ENCODE measurements at places on chromosomes 7 and 10. TPM values are rescaled to one million over a fixed set of nuclear protein-coding genes. Genes with fewer than 3 reads are reported as not detected.

DNA sequence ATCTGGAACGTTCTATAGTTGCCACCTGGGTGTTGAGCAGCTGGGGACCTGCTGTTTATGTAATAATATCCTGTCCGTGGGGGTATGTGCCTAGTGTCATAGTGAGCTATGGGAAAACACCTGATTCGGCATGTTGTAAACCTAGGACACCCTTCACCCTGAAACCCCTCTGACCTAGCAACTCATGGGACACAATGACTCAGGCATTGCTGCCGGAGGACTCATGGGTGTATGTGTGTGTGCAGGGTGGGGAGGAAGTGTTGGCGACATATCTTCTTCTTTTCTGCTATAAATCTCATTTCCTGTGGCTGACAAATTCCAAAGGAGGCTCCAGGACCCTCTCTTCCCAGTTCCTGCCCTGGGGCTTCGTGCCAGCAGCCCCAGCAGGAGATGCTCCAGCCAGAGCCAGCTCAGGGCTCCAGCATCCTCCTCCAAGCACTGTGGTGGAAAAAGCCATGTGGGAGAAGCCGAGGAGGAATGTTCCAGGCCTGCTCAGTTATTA, 77.0 kb upstream of the PODXL start:
- DNase-seq: no peak

Gene AKR1C1
- total RNA-seq: 31.4 TPM

Gene CALY
- total RNA-seq: not detected

GRCh38 chr7:147251751-147252325, 1135.2 kb downstream of the CNTNAP2 start:
- DNase-seq: no peak

DNA sequence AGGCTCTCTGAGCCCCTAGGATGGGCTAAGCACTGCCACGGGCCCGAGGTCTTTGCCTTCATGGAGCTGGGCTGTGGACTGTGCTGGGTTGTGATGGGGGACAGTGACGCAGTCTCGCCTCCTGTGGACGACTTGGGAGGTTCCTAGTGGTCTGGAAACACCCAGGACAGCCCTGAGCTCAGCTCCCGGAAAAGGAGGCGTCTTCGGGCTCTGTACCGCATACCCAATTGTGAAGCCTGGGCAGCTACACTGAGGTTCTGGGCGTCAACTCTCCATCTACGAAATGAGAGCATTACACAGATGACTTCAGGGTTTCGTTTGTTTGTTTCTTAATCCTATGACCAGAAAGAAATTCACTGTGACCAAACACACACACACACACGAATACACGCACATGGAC, 79.6 kb upstream of the KAT6B start:
- DNase-seq: no peak

DNA sequence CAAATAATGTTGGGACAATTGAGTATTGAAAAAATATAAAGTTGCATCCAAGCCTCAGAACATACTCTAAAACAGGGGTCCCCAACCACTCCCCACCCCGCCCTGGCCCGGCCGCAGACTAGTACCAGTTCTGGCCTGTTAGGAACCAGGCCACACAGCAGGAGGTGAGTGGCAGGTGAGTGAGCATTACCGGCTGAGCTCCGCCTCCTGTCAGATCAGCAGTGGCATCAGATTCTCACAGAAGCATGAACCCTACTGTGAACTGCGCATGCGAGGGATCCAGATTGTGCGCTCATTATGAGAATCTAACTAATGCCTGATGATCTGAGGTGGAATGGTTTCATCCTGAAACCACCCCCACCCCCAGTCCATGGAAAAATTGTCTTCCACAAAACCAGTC, 19.4 kb downstream of the HIPK2 start:
- DNase-seq: no peak

Gene GHRHR
- total RNA-seq: not detected

DNA sequence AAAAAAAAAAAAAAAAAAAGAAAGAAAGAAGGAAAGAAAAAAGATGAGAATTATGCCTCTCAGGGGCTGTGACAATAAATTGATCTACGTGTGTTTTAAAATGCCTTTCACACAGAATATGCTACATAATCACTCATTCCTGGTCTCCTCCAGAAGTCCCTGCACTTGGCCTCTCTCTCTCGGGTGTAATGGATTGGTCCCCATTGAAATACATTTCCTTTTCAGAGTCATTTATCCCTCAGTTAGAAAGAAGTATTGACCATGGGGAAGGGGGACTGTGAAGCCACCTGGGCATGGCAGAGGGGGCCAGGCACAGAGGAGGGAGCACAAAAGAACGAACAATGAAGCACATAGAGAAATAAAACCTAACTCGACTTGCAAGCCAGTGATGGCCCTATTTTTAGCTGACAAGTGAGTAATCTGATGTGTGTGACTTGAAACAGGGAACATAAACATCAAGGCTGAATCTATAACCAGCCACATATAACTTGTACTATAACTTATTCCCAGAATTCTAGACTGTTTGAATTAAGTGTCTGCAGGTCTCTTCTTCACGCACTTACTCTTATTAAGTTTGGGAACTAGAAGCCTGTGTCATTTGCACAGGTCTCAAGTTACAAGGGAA, 490.8 kb downstream of the KCNMA1 start:
- no peak for DNase-seq

DNA sequence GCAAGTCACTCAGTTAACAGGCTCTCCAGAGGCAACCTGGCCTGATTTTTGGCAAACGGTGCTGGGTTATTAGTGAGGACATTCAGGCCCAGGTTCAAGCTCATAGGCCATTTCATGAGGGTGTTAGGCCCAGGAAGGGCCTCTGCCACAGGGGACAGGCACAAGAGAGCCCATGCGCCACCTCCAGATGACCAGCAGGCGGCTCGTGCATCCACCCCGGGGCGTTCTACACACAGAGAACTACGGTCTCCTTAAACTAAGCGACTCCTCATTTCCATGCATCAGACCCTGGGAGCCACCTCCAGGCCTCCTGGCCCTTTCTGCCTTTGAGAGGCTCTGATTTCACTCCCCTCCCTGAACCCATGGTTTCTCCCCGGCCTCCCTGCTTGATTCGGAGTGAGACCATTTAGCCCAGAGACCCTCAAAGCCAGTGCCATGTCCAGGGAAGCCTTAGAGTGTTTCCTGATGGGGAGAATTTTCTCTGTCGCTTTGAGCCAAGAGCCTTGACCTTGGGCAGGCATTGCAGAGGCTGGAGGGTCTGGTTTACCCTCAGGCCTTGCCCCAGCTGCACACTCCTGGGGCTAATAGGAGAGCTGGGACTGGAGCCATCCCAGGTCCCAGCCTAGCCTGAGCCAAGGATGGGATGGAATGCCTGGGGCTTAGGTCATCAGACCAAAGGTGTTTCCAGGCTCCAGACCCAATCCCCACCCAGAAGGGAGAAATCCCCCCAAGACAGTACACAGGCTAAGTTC, 188.0 kb downstream of the GRID1 start:
- DNase-seq: no peak

Gene CTTNBP2
- 2.0 TPM for total RNA-seq

Gene GIMAP7
- total RNA-seq: 22.2 TPM

DNA sequence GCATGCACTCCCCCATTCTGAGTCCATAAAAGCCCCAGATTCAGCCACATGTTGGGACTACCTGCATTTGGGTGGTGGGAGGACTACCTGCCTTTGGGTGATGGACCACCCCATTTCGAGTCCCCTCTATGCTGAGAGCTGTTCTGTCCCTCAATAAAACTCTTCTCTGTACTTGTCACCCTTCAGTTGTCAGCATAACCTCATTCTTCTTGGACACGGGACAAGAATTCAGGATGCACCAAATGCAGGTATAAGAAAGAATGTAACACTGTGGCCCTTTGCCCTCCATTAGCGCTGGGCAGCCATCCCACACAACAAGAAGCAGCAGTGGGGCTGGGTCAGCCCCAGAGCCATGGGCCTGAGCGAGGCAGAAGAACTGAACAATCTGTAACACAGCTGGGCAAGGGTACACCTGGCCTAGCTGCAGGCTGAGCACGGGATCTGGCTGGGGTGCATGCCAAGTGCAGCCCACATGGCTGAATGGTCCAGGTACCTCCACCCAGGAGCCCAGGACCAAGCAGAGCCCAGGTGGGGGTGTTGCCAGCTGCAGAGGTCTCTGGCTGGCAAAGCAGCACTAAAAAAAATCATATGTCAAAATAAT, 1344.3 kb upstream of the LRRTM3 start:
- no peak for DNase-seq

Gene GDF2
- not detected for total RNA-seq

DNA sequence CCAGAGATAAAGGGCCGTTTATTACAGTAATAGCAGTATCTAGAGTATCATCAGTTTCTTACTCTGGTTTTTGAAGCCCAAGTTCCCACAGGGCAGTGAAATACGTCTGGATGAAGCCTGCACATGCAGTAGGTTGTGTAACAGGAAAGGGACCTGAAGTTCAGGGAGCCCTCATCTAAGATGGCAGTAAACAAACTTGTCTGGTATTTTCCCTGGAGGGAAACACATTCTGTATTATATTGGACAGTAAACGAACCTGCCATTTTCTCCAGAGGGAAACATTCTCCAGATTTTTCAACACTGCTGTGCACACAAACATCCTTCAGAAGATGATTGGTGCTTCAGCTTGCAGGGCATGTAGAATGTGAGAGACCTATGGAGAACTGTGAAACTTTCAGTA, 189.9 kb downstream of the TFEC start:
- no peak for DNase-seq

DNA sequence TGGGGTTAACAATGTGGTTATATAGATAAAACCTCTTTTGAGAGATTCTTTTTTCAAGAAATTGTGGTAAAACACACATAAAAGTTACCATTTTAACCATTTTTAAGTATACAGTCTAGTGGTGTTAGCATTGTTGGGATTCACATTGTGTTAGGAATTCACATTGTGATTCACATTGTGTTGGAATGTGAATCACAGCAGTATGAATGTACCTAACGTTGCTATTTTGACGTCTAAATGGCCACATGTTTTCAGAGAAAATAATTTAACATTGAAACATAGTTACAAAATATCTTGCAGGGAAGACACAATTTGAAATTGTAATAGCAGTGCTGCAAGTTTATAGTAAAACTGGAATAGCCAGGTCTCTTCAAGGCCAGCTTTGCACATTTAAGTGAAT, 129.0 kb downstream of the BICC1 start:
- DNase-seq: no peak

DNA sequence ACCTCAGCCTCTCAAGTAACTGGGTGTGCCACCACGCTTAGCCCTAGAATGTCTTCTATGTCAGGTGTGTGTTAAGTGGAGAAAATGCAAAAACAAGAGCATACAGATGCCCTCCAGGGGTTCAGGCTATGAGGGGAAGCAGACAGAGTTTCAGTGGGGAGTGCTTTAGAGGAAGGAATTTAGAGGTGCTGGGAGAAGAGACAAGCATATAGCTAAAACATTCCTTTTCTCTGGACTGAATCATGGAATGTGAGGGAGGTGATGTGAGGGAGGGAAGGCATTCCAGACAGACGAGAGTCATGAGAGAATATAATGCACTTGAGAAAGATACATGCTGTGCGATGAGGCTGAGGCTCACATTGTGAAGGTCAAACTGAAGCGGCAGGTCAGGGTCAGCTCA, 6.6 kb upstream of the ZNF786 start:
- DNase-seq: no peak

DNA sequence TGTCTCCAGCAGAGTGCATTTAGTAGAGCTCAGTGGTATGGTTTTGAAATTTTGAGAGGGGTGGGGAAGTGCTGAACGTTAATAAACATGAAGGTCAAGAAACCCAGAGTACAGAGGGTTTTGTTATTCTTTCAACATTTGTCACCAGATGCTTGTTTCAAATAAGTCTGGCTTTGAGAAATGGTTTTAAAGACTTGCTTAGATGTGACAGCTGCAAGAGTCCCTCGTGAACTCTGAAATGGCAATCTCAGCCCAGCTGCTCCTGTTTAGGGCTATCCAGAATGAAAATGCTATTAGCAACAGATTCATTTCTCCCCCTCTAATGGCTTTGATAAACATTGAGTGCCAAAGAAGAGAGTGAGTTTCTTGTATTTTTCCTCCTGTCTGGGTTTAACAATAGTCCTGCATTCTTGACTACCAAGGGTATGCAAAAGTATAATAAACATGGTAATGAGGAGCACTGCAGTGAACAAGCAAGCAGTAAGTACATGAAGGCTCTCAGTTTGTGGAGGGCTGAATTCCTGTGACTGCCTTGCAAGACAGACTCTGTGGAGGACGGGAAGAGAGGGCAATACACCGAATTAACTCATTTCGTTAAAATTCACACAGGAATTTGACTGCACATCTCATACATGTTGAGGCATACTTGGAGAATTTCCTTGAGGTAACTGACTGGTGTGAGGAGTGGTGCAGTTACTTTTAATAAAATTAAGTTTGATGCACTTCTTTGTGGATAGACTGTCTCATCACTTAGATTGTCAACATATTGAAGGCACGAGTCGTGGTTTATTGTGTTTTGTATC, 490.9 kb downstream of the REEP3 start:
- no peak for DNase-seq

Gene SFTPA1
- 0.22 TPM for total RNA-seq

- DNase-seq: no peak
Observed at GRCh38 chr7:131425992-131426391, 98.3 kb downstream of the MKLN1 start.

DNA sequence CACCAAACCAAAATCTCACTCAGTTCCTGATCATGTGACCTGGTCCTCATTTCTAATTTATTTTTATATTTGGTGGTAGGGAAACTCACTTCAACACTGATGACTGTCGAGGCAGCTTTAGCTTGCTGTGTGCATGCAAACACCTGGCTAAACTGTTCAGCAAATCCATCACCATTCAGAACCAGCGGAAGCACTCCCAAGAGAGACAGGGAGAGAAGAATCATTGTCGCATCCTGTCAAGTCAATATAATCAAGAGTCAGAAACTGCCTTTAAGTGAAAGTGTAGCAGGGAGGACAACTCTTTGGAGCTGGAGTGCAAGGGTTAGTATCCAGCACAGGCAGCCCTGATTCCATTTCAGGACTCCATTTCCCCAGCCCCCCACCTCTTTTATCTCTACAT, 300.7 kb downstream of the XPNPEP1 start:
- no peak for DNase-seq

- no peak for DNase-seq
Observed at GRCh38 chr10:31836569-31837406, 91.8 kb downstream of the ARHGAP12 start.

DNA sequence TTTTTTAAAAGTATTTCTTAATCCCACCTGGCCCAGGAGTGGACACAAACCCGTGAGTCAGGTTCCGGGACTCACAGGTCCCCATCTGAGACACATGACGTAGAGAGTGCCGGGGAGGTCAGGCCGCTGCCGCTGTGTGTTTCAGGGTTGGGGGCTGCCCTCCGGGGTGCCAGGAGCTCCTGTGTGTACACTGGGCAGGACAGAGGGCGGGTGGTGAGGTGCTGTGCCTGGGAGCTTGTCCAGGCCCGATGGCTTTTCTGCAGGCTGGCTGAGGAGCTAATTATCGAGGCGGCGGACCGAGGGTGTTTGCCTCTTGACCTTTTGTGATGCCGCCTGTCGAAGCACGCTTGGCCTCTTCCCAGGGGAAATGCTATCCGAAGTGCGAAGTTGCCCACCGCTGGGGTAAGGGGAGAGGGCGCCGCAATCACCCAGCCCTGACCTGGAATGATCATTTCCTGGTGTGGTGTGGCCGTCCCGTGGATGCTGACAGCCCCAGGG, 42.1 kb downstream of the FOXL3 start:
- no peak for DNase-seq

GRCh38 chr7:123201901-123202300, 2.1 kb upstream of the SLC13A1 start:
- no peak for DNase-seq

Gene P4HA1
- 79.2 TPM for total RNA-seq

Measured in Right ventricle myocardium superior (tissue), 1 donor.